ENCODE measurements at places on chromosomes 2 and 18.

DNA sequence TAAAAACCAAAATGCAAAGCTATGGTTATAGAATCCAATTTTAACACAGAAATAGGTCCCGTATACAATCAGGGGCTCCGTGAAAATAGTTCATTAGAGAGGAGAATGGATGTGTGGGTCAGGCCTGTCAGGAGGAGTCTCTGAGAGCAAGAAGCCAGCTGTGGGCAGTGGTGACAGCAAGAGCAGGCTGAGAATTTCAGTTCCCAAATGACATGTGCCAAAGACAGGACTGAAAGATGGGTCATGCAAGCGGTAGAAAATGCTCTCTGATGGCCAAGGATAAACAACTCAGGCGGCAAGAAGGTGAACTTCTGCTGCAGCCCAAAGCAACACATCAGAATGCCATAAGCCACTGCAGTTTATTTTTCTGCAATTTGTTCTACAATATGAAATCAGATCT, 100.4 kb downstream of the CCDC141 start:
- no peak for ATAC-seq

DNA sequence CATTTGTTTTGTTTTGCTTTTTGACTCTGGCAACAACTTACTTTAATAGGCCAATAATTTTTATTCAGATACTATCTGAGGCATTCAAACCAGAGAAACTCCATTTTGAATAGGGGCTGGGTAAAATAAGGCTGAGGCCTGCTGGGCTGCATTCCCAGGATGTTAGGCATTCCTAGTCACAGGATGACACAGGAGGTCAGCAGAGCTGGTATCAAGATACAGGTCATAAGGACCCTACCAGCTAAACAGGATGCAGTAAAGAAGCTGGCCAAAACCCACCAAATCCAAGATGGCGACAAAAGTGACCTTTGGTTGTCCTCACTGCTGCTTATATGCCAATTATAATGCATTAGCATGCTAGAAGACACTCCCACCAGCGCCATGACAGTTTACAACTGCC, 102.2 kb upstream of the XPO1 start:
- ATAC-seq = no peak

DNA sequence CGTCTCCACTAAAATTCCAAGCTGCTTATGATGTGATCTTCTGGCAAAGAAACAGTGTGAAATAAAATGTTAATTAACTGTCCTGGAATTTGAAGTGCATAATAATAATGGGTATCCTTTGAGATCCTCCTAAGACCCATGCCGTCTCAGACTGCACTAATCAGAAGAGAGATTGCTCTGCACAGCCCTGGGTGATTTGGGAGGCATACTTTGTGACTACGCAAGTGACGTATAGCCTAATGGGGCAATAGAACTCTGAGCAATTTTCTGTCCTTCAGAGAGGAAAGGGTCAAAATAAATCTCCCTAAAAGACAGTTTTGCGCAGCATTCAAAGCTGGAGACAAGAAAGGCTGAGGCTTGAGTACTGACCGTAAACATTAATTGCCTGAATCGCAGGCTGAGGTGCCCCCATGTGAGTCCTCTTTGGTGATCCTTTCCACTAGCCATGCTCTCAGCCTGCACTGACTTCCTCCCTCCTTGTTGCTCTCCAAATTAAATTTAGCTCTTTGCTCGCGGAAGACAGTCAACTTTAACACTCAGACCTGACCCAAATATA, 76.0 kb downstream of the DPP4 start:
- no peak for ATAC-seq

DNA sequence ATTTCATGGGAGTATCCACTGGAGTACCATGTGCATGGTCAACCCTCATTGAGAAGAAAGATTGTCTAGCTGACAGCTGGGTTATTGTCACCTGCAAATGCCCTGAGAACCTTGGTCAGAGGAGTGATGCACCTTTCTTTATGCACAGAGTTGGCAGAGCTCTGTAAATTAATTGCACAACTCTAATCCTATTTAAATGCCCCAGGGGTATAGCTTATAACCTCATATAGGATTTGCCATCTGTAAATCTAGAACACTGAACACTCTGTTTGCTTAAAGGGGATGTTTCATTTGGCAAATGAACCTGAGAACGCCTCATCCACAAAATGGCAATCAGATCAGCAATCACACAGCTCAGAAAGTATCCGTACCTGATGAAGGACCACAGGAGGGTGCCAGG, 71.8 kb upstream of the SP5 start:
- ATAC-seq = no peak

- no peak for ATAC-seq
Measured at GRCh38 chr2:233470011-233470687, 96.4 kb downstream of the USP40 start.

DNA sequence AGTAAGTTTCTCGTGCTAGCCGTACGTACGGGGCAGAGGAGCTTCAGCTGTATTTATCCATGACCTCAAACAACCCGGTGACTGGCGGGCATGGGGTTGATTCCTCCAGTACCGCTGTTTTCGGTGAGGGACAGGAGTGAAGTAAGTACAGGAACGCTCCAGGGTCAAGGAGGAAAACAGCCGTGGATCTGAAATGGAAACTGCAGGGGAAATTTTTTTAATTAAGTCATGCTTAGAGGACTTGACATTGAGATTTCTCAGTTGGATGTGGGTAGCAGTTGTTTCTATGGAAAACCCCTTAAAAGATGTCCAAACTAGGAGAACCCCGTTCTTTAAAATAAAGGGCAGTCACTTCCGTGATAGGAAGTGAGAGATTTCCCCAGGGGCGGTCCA, 1.2 kb downstream of the RAB12 start:
- peak; percentile 22 for ATAC-seq

DNA sequence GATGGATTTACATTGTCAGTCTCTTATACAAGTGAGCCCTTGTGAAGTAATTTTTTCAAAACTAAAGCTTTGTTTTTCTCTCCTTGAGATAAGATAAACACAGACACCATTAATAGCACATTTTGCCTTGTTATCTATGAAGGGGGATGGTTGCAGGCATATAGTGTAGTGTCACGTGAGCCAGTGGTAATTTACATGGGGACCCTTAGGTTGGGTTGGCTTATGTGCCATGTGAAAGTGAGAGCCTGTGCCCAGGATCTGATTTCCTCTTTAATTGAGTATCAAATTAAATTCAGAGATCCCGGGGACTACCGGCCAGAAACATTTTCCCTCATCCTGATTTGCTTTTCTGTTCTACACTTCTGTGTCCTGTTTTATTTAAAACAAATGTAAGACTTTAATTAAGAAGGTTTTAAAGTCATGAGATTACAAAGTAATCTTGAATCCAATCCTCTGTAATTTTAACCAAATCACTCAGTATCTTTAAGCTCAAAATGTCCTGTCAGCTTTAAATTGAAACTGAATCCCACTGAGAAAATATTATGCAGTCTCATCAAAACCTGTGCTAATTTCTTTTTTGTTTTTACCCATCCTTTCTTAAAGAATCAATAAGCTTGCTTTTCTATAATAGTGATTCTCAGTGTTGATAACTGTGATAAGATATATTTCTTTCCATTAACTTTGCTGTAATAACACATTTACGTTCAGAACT, 63.8 kb downstream of the PTPRM start:
- ATAC-seq = no peak

GRCh38 chr2:49621016-49621415, 466.7 kb upstream of the FSHR start:
- no peak for ATAC-seq

DNA sequence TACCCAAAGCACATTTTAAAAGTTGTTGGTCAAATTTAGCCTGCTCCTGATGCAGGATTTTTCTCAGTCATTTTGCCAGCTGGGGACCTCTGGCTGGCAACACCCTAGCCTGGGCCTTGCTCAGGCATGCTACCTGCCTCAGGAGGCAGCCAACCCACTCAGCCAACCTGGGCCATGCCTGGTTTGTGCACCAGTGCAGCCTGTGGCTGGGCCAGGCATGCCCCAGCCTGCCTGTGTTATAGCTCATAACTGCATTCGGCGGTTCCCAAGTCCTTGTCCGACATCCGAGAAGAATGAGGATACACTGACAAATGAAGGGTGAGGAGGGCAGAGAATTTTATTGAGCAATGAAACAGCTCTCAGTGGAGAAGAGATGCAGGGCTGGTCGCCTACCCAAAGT, 608.0 kb downstream of the SUCLG1 start:
- no peak for ATAC-seq

DNA sequence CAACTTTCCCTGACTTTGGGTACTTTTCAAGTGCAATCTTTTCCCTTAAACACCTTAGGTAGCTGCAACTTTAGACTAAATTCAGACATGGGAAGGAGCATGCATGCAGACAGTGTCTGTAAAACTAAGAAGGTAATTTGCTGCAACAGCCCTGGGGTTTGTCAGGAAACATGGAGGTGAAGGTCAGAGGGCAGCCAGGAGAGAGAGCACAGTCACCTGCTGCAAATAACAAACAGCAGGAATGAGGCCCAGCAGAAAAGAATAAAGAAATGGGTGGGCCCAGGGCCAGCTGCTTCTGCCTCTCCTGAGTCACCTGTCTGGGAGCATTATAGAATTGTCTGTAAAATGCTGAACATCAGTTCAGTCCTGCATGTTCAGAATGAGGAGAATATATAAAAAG, 35.2 kb downstream of the MTHFD2 start:
- no peak for ATAC-seq

- ATAC-seq = no peak
Measured at GRCh38 chr2:233538741-233539140, 27.8 kb downstream of the USP40 start.

- ATAC-seq = no peak
Measured at GRCh38 chr2:120508567-120509041, 162.7 kb downstream of the INHBB start.

GRCh38 chr2:197369933-197370320, 59.3 kb upstream of the ANKRD44 start:
- ATAC-seq = peak; percentile 42

DNA sequence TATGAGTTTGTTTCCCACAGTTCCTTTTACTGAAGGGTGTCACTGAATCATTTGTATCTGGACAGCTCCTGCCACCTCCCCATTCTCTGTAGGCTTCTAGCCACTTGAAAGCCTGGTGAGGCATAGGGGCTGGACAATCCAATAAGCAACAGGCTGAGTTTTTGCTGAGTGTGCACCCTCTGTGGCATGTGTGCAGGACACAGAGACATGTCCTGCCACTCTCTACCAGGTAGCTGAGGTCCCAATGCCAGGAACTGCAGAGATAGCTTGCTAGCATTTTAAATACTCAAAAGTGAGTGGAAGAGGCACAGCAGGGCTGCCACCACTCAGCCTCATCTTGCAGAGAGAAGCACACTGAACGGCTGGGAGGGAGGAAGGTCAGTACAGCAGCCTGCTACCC, 77.2 kb upstream of the TFCP2L1 start:
- no peak for ATAC-seq

DNA sequence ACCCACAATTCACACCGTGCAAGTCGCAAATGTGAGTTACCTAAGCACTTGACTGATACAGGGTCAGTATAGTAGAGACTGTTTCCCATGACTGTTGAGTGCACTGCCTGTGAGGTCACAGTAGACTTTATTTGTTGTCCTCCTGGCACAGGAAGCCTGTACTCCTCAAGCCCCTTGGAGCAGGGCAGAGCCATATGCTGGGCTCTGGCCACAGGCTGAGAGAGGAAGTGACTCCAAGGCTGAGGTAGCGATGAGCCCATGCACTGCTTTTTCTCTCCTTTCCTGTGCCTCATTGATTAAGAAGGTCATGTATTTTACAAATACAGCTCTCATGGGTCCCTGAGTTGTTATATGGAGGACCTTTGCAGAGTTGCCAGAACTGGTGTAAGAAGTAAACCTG, 287.7 kb downstream of the SRBD1 start:
- ATAC-seq = no peak

DNA sequence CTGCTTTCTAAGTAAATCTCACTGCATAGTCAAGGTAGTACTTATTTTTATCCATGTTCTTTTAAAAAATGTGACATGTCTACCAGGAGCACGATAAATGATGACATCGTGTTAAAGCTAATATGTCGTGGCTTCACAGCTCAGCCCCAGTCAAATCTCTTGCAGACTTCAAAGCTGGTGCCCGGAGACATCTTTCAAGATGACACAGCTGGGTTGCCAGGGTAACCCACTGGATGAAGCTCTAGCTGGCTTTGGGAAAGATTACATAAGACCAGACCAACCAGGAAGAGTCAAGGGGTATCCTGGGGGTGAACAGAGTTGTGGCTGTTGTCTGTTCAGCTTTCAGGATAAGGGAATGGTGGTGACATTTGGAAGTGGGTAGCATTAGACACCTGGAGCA, 67.8 kb downstream of the VSNL1 start:
- no peak for ATAC-seq

GRCh38 chr2:198285216-198285615, 480.8 kb downstream of the PLCL1 start:
- no peak for ATAC-seq

DNA sequence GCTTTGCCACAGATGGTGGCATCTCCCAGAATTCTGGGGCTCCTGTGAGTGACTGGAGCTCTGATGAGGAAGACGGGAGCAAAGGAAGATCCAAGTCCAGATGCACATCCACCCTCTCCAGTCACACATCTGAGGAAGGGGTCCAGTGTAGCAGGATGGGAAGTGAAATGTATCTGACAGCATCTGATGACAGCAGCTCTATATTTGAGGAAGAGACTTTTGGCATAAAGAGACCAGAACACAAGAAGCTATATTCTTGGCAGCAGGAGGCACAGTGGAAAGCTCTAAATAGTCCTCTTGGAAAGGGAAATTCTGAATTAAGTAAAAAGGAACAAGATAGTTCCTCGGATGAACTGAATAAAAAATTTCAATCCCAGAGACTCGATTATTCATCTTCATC, 23.5 kb upstream of the C1GALT1C1L start:
- ATAC-seq = no peak

- ATAC-seq = no peak
Measured at GRCh38 chr2:80638783-80639182, 334.2 kb upstream of the LRRTM1 start.

GRCh38 chr2:126652323-126652891, 3.6 kb upstream of the GYPC start:
- ATAC-seq = no peak

GRCh38 chr2:112787294-112787693, 3.0 kb upstream of the IL1A start:
- ATAC-seq = no peak

GRCh38 chr2:30664761-30665358, 142.4 kb downstream of the CAPN13 start:
- ATAC-seq = peak; percentile 88

- ATAC-seq = no peak
Measured at GRCh38 chr2:180364719-180365118, 357.6 kb upstream of the CWC22 start.

DNA sequence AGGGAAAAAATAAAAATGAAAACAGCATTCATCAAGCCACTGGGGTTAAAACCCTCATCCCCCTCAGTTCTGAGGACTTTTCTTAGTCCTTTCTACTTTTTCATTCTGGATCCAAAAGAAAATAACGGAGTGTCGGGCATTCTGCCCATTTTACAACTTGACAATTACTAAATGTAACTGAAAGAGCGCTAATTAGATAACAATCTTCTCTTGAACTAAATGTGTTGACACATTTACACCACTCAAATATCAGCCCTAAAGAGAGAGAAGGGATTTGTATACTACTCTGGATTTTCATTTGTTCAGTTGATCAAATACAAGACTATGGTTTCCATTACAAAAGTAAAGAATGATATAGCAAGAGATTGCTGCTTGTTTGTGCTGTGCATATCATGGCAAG, 27.5 kb downstream of the ABCA12 start:
- ATAC-seq = no peak

All from SK-N-SH treated with all-trans-retinoic acid at 6 μM for 48 hours (cell line).